ENCODE measurements at places on chromosomes 6 and 20. TPM values are rescaled to one million over a fixed set of nuclear protein-coding genes. Genes with fewer than 3 reads are reported as not detected.

DNA sequence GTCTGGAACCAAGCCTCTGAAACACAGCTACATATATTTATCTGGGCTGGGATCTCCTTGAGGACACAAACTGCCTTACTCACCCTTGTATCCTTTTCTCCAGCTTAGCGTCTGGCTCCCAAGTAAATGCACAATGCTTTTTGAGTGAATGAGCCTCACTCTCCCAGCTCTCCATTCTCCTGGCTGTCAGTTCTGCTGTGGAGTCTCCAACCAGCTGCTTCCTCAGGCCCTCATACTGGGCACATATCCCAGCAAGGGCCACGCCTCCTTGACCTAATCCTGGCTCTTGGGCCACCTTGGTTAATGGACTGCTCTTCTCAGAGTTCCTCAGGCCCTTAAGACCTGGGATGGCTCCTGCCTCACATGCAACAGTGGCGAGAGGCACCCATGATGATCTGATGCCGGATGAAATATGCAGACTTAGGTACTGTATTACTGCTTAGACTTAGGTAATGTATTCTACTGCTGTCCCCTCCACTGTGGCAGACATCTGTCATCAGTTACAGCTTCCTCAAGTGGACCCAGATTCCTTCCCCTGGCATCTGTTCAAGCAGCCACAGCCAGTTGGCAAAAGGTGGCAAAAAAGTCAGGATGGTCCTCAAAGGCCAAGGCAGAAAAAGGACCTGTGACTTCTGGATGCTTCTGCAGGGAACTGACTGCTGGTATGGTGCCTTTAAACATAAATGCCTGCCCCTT lies 16.5 kb downstream of the SNHG17 start:
- DNase-seq, result no peak

DNA sequence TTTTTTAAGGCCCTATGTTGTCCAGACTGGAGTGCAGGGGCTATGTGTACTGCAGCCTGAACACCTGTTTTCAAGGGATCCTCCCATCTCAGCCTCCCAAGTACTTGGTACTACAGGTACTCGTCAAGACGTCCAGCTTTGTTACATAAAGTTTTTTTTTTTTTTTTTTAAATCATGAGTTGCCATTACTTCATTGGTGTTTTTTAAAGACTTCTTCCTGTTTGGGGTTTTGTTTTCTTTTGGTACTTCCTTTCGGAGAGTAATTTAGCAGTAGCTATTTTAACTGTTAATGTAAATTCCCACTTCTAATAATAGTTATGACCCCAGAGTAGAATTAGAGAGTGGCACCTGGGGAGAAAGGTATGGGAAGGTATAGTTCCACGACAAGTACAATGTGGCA lies 10.5 kb downstream of the ZNFX1 start:
- DNase-seq, result peak; percentile 47

DNA sequence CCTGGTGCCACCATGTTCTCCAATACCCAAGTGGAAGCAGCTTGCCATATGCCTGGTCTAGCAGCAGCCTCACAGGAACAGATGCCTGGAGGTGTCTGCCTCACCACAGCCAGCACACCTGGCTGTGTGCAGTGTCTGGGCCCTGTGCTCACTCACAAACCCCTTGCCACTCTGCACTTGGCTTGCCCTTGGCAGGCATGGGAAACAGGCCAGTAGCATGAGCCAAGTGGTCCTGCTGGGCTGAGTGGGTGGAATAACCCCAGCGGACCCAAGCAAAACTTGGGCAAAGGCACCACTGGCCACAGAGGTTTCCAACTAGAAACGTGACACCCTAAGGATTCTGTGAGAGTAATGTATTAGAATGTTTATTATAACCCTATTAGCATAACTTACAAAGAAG lies 600.5 kb upstream of the GJE1 start:
- DNase-seq, result no peak

DNA sequence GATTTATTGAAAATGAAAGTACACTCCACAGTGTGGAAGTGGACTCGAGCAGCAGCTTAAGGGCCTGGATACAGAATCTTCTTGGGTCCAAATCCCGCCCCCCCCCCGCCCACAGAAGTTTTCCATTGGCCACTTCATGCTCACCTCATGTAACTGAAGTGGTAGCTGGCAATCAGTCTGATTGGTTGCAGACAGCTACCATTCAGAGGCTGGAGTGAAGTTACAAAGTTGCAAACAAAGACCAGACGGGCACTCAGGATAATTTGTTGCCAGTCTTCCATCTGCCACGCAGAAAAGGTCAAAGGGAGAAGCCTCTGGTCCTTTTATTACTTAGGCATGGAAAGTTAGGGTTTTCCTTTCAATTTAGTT lies 25.8 kb upstream of the FABP7 start:
- DNase-seq, result no peak

DNA sequence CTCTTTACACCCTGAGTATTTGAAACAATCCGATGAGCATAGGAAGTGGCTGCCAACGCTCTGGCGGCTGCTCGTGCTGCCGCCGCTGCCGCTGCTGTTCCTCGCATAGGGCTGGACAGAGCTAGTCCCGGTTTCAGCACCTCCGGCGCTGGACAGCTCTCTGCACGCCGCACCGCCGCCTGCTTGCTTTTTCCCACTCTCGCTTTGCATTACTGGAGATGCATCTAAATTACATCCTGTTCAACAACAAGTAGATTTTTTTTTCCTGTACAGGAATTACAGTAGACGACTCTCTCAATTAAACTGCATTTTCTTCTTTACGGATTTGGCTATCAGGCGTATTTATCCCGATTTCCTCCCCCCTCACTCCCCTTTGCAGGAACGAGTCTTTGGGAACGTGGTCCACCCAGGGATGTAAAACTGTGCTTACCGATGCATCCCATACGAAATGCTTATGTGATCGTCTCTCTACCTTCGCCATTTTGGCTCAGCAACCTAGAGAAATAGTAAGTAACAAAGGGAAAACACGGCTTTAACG lies 563.8 kb downstream of the LMBRD1 start:
- DNase-seq, result peak; percentile 9

- peak; percentile 17 for DNase-seq
These were observed 28.2 kb upstream of the PLAGL1 start for GRCh38 chr6:144036064-144036834.

DNA sequence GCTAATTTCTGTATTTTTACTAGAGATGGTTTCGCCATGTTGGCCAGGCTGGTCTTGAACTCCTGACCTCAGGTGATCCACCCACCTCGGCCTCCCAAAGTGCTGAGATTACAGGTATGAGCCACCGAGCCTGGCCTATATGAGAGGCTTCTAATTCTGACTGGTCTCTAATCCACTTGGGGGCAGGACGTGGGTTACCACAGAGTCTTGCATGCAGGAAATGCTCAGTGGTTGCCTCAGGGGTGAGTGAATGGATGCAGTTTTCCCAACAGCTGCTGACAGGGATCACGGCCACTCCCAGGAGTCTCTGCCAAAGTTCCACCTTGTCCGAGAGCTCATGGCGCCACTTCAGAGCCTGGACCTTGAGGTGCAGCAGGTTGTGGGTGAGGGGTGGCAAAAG lies 6.4 kb upstream of the FANCE start:
- DNase-seq, result no peak

DNA sequence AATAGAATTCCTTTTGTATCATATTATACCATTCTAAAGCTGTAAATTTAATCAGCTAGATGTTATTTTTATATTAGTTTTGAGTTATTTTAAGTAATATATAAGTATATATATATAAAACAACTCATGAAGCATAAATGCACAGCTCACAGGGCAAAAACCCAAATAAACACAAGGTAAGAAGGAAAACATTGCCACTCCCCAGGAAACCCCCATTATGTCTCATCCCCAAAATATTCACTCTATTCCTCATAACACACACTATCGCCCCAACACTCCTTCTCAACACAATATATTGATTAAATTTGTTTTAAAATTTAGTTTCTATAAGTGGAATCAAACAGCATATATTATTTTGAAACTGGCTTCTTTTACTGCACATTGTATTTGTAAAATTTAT lies 98.6 kb upstream of the FAM83B start:
- DNase-seq, result no peak

DNA sequence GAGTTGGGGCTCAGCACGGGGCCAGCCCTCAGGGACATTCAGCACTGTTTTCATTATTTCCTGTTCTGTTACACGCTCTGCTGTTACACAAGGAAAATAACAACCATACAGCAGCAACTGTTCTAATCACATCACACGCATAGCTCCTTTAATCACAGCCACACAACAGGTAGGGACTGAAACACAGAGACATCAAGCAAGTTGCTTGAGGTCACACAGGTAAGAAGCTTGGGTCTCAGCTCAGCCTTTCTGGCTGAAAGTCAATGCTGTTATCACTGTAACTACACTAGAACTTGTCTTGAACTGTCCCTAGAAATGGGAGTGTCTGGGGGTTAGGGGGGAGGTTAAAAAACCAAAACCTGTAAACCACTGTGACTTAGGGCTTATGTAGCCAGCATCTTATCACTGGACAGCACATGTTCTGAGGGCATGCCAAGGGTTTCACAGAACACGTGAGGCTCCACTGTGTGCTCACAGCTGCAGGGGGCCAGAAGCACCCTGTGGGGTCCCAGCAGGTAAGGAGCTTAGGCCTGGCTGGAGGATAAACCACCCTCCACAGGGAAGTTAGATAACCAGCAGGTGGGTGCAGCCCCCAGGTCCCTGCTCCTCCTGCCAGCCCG lies 146.0 kb downstream of the EYA2 start:
- no peak for DNase-seq

The TMEM151B gene
- polyA plus RNA-seq, result 0.01 TPM

The VSX1 gene
- polyA plus RNA-seq, result not detected

The ZC3H12D gene
- polyA plus RNA-seq, result 63.1 TPM

The FILIP1 gene
- polyA plus RNA-seq, result not detected

The LRRN4 gene
- not detected for polyA plus RNA-seq

The RAET1E gene
- not detected for polyA plus RNA-seq

Measured in B cell (primary cell).